Stimulated activated CD4-positive, alpha-beta T cell treated with anti-CD3 and anti-CD28 coated beads, TNF-alpha, amount 100 ng/mL, for 1 hour (primary cell): ENCODE measurements at places on chromosomes 1 and 21.
A peak's percentile ranks its signal among the peaks of the same experiment; 100 is the strongest.

DNA sequence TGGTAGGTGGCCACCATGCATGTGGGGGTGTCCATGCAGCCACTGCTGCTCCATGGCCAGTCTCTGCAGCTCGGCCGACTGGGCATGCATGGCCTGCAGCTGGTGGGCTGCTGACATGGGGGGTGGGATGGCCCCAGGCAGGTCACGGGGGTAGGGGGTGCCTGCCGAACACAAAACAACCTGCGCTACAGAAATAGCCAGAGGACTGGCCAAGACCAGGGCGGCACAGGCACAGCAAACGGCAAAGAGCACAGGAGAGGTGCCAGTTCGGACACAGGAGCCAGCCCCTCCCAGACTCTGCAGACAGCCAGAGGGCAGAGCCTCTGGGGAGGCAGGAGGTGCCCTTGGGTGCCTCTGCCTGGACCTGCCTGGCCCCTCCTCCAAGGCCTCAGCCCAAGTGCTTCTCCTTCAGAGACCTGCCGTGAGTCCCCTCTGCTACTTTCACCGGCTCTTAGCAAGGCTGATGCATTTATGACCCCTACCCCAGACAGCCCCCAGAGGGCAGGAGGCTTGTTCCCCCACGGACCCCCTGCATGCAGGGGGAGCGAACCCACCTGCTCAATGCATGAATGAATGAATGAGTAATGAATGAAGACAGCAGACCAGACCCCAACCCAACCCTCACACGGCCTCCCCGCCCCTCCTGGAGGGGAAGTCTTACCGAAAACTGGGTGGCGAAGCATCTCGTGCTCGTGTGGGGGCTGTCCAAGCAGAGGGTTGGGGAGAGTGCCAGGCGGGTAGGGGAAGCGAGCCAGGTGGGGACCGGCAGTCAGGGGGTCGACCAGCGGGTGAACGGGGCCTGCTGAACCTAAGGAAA lies 37.7 kb downstream of the SLC45A1 start:
- no peak for DNase-seq

DNA sequence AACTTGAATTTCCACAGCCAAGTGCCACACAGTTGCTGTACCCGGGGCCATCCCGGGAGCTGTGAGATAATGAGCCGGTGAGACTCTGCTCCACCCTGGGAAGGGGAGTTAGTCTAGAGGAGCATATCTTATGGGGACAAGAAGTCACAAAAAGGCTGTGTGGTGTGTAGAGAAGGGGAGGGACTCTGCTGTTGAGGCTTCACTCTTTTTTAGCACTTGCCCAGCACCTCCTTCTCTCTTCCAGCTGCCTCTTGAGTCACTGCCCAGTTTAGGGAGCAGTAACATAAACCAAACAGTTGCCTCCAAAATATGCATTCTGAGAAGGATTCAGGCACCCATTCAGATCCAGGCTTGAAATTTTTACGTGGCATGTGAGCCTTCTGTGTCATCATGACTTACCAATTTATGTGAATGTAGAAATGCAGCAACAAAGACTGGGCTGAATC lies 744 bp upstream of the WDR26 start:
- DNase-seq = no peak

GRCh38 chr1:29208442-29208841 lies 22.3 kb downstream of the MECR start:
- DNase-seq = no peak

DNA sequence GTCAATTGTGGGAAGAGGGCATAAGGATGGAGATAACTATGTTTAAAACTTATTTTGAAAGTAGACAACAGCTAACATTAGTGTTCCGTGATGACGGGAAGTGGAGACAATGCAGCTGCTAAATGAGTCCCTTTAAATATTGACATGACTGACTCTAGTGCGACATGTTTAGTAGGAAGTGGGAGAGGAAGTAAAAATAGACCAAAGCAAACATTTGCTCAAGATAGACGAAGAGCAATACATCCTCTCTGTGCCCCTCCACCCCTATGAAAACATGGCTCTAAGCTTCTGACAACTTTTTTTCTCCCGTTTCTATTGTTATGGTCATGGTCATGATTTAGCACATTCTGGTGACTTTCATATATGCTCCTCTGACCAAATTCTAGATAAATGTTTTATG lies 60.0 kb upstream of the HMCN1 start:
- DNase-seq = no peak

DNA sequence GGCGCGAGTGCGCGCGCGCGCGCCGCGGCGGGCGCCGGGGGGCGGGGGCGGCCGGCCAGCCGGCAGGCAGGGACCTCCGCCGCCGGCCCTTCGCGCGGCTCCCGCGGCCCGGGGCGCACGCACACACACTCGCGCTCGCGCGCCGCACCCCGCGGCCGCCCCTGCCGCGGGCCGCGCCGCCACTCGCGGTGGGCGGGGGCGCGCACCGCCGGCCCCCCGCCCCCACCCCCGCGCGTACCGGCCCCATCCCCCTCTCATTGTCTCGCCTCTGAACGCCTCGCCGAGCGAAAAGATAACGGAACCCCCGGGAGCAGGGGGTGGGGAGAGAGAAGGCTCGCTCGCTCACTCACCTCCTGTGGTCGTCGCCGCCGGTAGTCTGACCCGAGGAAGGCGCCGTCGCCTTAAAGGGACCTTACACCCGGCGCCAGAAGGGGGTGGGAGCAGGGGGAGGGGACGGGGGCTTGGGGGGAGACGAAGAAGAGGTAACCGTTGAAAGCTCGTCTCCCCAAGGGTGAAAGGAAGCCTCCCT lies 428 bp downstream of the POGZ start:
- DNase-seq = no peak

GRCh38 chr1:161159087-161159912 lies at the start of gene USP21:
Gene USP21, plus strand, starts transcription at chr1:161159500. Its CDS starts 1,141 bp downstream, at chr1:161160641.
- DNase-seq = peak; percentile 77

DNA sequence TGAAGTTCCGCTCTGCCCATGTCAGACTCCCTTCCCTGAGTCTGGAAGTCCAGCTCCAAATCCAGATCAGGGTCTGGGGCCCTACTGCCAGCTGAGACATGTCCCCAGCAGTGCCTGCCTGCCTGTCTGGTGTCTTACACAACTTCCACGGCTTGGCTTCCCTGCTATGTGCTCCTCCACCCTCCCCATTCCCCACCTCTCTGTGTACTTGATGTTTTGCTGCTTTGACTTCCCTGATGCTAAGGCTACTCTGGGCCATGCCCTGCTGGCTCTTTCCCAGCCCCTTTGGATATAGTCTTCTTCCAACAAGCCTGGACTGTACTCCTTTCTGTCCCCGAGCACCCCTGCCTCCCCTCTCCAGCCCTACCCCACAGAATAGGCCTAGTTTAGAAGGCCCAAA lies 7.3 kb downstream of the GJA5 start:
- DNase-seq = no peak

DNA sequence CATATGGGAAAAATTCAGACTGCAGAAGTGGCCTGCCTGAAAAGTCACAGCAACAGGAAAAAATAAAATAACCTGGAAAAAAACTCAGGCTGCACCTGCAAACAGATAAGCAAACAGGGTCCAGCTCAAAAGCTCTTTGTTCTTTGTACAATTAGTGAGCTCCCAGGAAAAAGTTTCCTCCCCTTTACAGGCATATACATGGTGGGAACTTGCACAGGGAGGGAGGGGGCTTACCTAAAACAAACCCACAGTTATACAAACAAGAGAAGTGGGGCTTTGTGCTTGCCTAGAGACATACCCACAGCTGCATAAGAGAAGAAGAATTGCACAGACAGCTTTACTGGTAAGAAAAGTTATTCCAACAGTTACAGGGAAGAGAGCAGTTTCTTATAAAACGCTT lies 31.7 kb upstream of the COG2 start:
- no peak for DNase-seq

GRCh38 chr1:150257624-150258585 lies at the start of gene CA14:
Gene CA14, plus strand, starts transcription at chr1:150257774. Its CDS starts 355 bp downstream, at chr1:150258129.
- DNase-seq = no peak
